Right cardiac atrium (tissue), 5 donors: ENCODE measurements at places on chromosomes 2 and 18. TPM values are rescaled to one million over a fixed set of nuclear protein-coding genes. Genes with fewer than 3 reads are reported as not detected.
A peak's percentile ranks its signal among the peaks of the same experiment; 100 is the strongest.

MLPH gene
- 123 TPM for total RNA-seq

DNA sequence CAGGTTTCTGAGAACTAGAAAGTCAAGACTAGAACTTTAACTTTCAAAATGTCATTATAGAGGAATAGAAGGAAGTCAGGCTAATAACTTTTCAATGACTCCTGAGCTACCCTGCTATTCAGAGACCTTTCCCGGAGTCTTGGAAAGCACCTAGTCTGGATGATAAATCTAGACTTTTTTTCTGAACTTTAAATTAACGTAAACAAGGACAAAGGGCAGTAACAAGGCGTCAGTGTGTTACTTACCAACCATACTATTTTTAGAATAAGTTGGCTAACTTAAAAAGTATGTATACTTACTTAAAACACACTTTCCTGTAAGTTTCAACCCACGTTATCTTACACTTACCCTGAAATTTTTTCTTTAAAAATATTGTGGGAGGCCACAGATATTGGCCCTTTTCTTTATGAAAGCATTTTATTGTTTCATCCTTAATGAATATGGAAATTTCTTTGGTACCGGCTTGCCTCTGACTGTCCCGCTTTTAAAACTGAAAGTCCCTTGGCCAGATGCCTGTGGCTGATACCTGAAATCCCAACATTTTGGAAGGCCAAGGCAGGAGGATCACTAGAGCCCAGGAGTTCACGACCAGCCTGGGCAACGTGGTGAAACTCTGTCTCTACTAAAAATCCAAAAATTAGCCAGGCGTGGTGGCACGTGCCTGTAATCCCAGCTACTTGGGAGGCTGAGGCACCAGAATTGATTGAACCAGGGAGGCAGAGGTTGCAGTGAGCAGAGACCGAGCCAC, 9.7 kb downstream of the PMAIP1 start:
- DNase-seq = no peak

DNA sequence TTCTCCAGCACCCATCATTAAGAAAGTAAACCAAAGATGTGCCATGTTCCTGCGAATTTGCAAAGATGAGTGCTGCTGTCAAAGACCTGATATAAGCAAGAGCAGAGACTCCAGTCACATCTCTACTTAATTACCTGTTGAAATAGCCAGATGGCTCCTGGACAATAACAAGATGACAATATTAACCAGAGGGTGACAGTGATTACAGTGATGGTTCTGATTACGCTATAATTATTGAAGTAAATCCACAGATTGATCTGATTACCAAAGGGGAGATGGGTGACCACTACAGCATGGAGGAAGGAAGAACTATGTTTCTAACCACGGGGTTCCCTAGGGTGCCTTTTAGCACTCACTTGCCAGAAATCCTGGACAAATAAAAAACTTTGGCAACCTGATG, 36.5 kb upstream of the AFF3 start:
- DNase-seq = no peak

DNA sequence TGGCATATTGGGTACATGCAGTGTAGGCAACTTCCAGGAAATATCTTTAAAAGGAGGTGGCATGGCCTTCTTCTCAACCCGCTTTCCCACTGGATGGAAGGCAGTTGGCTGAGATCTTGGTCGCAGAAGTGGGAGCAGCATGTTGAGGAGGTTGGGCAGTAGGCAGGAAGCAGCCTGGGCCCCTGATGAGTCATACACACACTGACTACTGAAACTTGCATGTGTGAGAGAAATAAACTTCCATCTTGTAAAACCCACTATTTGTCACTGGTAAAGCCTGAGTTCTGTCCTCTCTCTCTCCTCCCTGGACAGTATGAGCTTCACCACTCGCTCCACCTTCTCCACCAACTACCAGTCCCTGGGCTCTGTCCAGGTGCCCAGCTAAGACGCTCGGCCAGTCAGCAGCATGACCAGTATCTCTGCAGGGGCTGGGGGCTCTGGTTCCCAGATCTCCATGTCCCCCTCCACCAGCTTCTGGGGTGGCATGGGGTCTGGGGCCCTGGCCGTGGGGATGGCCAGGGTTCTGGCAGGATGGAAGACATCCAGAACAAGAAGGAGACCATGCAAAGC, 233.8 kb upstream of the SPRED2 start:
- no peak for DNase-seq

- DNase-seq = no peak
Observed at GRCh38 chr2:218294430-218295022, 2.2 kb upstream of the TMBIM1 start.

GRCh38 chr2:229901819-229902218, 20.0 kb downstream of the TRIP12 start:
- no peak for DNase-seq

GRCh38 chr2:153661801-153662200, 183.2 kb upstream of the RPRM start:
- DNase-seq = no peak

DNA sequence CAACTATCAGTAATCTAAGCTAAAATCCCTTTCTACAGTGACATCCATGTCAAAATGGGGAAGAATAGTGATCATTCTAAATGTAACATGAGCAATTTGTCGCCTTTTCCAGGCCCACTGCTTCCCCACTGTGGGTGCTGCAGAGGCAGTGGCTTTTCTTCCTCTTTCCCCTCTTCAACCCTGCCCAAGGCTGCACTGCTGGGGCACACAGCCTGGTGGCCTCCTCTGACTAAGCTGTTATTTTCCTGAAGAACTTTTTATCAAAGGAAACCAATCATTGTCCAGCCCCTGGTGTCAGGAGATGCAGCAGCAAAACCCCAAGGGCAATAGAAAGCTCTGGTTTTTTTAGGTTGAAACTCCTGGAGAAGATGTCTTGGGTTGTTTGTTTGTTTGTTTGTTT, 117.6 kb upstream of the KLF7 start:
- DNase-seq = peak; percentile 65

- DNase-seq = no peak
Observed at GRCh38 chr18:27276886-27277285, 91.8 kb upstream of the CHST9 start.

MTLN gene
- total RNA-seq = 113 TPM

ACMSD gene
- total RNA-seq = not detected

GRCh38 chr18:48336332-48336731, 72.9 kb downstream of the ZBTB7C start:
- no peak for DNase-seq

GRCh38 chr2:10981941-10982431, 70.3 kb downstream of the KCNF1 start:
- peak; percentile 69 for DNase-seq

DNA sequence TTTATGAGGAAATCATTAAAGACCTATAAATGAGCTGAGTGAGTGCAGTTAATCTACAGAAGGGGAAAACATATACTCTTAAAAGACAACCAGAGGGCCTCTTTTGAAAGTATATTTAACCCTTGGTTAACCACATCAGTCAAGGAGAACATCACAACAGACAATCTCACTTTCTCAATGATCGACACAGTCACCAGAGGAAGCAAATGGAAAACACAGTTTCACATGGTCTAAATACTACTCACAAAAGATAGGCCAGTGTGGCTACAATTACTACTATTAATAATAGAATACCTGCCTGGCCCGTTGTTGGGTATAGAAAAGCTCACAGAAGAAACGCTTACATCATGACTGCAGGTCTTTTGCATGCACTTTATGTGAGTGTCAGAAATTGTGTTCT, 426.2 kb downstream of the NCKAP5 start:
- no peak for DNase-seq

ANXA4 gene
- 27.3 TPM for total RNA-seq

DNA sequence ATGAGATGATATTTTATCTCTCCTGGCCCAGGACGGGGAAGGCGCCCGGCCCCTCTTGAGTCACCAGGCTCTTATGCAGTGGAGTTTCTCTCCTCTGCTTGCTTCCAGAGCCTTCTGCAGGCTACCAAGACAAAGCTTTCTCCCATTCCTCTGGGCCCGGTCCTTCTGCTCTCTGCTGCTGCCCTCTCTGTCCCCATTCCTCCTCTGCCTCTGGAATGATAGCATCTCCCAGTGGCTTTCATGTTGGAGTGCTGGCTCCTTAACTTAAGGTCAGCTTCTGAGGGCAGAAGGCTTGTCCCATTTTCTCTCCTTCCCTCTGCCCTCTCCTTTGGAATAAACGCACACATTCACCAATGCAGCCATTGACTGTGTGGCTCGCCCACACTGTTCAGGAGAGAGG, 86.2 kb downstream of the SDC1 start:
- DNase-seq = no peak

GRCh38 chr18:34590503-34590902, 119.6 kb upstream of the DTNA start:
- DNase-seq = no peak

DNA sequence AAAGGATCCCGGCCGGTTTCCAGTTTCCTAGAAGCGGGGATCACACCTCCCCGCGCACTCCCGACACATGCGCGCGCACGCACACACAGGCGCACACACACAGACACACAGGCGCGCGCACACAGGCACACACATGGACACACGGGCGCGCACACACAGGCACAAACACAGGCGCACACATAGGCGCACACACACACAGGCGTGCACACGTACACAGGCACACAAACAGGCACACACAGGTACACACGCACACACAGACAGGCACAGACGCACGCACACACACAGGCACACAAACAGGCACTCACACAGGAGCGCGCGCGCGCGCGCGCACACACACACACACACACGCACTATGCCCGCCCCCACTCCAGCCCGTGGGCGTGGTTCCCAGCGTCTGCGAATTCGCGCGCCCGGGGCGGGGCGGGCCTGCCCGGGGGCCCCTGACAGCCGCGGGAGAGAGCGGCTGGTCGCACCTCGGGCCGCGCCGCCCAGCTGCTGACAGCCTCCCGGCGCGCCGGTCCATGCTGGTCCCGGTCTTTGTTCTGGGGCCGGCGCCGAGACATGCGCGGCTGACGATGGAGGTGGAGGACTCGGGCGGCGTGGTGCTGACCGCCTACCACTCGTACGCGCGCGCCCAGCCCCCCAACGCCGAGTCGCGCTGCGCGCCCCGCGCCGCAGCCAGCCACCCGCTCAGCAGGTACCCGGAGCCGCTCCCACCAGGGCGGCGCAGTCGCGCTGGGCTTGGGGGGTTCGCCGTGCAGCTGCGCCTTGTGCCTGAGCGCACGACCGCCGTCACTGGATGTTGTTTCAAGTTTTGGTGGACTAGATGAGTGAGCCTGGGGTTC, at the start of gene ARHGAP28:
TSS of gene ARHGAP28 (plus strand) at position 470 of the 845 bp plus-strand sequence. CDS start at position 576, 106 bp downstream.
- DNase-seq = peak; percentile 88

DNA sequence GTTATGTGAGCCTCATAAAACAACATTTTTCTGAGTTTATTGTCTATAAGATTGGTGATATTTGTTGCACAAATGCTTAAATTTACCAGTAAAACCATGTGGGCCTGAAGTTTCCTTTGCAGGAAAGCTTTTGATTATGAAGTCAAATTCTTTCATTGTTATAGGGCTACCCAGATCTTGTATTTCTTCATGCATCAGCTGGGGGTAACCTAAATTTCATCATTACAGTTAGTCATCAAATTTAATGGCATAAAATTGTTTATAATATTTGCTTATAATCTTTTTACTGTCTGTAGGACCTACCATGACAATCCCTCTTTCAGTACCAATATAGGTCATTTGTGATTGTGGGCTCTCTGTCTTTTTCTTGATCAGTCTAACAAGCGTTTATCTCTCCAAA, 47.8 kb downstream of the SMAD2 start:
- DNase-seq = no peak

COL6A3 gene
- total RNA-seq = 191 TPM

DNA sequence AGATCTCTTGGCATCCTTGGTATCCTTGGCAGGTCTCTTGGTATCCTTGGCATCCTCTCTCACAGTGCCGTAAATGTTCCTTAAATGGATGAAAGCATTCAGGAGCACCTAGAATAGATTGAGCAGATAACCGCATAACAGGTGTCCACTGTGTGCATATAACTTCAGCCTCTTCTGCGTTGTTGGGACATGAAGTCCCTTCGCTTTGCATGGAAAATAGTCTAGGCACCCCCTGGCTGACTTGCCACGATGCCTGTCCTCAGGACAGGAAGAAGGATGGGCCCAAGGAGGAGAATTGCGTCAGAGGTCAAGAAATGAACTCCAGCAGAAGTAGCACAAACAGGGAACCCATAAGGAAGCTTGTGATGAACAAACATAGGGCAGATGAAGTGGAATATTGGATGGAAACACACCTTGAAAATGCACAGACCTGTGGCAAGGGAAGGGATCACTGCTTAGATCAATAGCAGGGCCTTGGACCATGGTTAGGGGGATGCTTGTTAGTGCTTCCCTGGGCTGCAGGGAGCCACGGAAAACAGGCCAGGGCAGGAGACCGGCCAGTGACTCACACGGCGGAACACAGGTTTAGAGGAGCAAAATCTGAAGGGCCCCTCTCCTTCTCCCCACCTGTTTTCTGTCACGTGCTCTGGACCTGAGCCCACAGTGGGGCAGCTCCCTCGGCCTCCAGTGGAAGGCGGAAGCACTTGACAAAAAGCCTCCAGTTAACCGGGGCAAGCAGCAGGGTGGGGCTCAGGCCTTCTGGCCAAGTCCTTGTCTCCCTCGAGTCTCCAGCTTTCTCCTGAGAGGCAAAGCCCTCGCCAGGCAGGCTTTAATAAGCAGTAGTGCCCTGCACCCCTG, 99.2 kb upstream of the ASAP2 start:
- no peak for DNase-seq

- DNase-seq = no peak
Observed at GRCh38 chr18:75065251-75066000, 143.5 kb downstream of the PTGR3 start.

ATG4B gene
- 48.3 TPM for total RNA-seq

- no peak for DNase-seq
Observed at GRCh38 chr2:171034315-171034714, 105.3 kb downstream of the GORASP2 start.

GRCh38 chr18:50401888-50402287, 27.0 kb downstream of the SKA1 start:
- DNase-seq = peak; percentile 64

AQP12A gene
- not detected for total RNA-seq

DNA sequence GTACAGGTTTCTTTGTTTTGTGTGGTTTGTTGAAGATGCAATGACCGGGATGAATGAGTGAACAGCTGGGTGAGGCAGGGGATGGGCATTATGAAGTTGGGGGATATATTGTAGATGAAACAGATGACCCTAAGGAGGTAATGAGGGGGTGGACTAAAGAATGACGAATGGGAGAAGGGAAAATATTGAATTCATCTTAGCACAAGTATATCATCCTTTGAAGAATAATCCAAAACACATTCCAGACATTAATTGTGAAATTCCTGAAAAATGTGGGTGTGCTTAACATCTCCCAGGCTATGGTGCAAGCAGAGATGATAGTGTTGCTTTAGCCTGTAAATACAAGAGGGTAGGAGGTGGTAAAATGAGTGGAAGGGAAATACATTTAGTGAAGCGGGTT, 5.8 kb downstream of the CRIM1 start:
- no peak for DNase-seq

- no peak for DNase-seq
Observed at GRCh38 chr2:84652431-84652830, 136.1 kb downstream of the DNAH6 start.

PLCD4 gene
- total RNA-seq = 1.3 TPM
